Adrenal gland (tissue), 19 donors: ENCODE measurements at places on chromosomes 12 and 14.
A peak's percentile ranks its signal among the peaks of the same experiment; 100 is the strongest.

- no peak for DNase-seq
Measured at GRCh38 chr14:91464615-91465205, 45.4 kb downstream of the PPP4R3A start.

DNA sequence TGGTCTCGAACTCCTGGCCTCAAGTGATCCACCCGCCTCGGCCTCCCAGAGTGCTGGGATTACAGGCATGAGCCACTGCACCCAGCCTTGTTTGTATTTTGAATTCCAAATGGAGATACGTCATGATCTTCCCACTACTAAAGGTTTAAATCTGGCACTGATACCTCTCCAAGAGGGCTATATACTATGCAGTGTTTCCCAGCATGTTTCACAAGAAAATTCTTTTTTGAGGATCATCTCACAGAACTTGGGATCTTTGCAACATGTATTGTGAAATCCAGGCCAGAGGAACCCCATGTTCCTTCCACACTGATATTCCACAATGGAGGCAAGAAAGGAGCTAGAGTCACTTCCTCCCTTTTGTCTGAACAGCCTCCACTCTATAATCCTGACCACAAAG is 112.7 kb downstream of the NT5DC3 start:
- DNase-seq = no peak

DNA sequence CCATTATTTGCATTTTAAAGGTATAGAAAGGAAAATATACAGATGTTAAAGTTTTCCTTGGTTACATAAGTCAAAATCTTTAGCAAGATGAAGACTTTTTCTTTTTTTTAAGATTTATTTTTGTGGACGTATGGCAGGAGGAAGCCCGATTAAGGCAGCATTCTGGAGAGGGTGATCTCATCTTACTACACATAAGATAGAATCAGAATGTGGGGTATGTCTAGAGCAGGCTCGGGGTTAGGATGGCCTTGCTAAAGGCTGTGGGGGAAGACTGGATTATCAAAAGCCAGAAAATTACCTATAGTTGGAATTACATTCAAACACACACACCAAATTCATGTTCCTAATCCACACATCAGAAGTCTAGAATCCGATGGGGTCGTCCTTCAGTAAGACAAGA is 79.6 kb upstream of the OTOGL start:
- DNase-seq = no peak

DNA sequence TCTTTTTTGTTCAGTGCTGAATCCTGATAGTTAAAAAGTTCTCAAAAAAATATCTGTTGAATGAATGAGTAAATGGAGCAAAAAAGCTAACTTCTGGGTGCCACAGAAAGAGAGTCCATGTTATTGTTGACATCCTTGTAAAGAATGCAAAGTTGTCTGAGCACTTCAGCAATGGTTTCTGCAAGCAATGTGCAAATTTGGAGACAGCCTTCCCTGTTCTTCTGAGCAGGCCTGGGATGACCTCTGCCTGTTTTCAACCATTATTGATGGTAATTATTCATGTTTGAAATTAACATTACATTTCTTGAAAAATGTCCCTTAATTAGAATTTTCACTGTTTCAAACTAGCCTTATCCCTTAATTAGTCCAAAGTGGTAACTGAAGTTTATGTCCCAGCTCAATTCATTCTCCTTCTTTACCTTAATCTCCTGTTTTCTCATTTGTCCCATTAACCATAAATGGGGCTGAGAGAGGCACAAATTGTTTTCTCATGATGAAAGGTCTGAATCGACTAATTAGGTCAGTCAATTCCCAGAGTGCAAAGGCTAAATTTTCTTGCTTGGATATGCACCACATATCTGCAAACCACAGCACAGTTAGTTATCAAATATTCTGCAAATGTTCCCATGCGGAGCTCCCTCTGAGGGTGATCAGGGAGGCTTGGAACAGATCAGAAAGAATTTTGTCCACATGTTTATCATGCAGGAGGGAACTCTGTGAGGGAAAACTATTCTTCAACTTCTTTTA is 139.4 kb upstream of the KRR1 start:
- no peak for DNase-seq

DNA sequence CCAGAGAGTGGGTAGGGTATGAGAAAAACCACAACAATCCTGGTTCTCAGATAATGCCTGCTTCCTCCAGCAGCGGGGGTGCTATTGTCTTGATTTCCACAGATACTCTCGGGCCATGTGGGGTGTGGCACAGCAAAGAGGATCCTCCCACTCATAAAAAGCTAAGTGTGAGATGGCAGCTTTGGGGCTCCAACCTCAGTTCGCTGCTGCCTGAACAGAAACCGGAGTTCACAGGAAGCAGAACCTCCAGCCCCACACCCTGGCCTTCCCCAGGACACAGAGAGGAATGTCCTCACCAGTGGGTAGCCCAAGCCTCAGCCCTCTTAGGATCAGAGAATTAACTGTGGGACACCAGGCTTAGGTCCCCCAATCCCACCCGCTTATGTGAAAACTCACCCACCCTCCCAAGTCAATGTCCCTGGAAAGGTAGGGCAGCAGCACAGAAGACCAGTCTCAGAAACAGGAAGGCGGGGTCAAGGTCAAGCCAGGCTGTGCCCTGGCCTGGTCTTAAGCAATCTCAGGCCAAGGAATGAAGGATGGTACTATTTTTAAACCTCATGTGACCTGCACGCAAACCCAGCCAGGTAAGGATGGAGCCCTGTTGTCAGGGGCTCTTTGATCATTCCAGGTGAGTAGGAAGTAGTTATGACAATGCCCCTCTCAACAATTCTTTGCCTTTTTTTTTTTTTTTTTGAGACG is 9.0 kb downstream of the KCTD10 start:
- peak; percentile 31 for DNase-seq
